ENCODE measurements at places on chromosomes 5 and 9.

DNA sequence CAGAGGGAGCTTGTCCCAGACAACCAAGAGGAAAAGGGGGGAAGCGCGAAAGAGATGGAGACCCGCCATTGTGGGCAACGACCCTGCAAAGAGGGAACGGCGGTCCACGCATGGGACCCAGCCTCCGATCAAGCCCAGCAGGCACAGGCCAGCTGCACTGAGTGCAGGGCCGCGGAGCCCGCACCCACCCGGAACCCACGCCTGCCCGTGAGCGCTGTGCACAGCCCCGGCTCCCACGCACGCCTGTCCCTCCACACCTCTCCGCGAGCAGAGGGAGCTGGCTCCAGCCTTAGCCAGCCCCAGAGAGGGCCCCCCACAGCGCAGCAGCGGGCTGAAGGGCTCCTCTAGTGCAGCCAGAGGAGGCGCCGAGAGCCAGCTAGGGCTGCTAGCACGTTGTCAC lies 416.5 kb downstream of the DMRTA1 start:
- no peak for DNase-seq
- no peak overlapping the region for H3K4me3 ChIP-seq
- H3K27me3 ChIP-seq, result no peaks in the 10 kb centered on the region

GRCh38 chr5:139046551-139046950 lies 151.6 kb downstream of the SIL1 start:
- no peaks in the 10 kb centered on the region for H3K36me3 ChIP-seq
- no peak for DNase-seq
- H3K27ac ChIP-seq, result no peak overlapping the region
- H3K4me3 ChIP-seq, result no peak overlapping the region
- no peaks in the 10 kb centered on the region for H3K27me3 ChIP-seq

- H3K27me3 ChIP-seq, result no peaks in the 10 kb centered on the region
- no peaks in the 10 kb centered on the region for H3K36me3 ChIP-seq
- no peaks in the 10 kb centered on the region for H3K4me1 ChIP-seq
- no peak overlapping the region for H3K27ac ChIP-seq
Observed at GRCh38 chr5:135356522-135357318, 42.3 kb downstream of the MACROH2A1 start.

DNA sequence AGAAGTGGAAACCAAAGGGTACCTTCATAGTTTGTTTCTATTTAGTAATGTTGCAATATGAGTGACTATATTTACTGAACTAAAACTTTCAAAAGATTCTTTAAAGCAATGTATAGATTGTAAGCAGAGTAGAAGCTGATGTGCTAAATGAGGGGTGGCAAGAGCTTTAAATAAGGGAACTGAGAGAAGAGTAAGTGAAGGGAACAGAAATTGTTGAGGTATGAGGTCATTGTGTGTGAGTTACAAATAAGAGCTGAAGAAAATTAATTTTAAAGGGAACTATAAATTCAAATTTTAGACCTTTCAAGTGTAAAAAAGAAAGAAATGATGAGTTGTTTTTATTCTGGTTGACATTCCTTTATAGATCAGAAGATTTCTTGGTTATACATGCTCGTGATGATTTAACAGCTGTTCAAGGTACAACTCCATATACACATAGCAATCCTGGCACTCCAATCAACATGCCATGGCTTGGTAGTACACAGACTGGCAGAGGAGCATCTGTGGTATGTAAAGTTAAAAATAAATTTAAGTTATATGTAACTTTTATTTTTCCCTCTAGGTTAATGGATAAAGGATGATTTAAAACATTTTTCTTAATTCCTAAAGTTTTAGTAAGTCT lies 135.1 kb upstream of the TNFAIP8 start:
- H3K4me3 ChIP-seq, result no peak overlapping the region
- H3K27ac ChIP-seq, result no peak overlapping the region
- DNase-seq, result no peak
- peaks cover 3% of the 10 kb centered on the region for H3K36me3 ChIP-seq
- no peaks in the 10 kb centered on the region for H3K4me1 ChIP-seq

DNA sequence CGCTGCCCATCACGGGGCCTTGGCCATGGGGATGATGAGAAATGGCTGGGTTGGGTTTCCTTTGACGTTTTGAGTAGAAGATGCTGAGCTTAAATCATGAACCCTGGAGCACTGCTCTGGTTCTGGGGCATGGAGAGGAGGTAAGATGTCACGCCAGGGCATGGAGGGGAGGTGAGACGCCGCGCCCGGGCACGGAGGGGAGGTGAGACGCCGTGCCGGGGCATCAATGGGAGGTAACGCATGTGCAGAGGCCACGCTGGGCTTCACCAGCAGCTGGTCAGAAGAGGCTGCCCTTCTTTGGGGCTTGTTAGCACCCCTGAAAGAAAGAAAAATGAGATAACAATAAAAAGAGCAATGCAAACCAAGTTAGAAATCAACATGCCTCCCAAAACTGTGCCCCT lies 322.5 kb upstream of the IRX4 start:
- no peaks in the 10 kb centered on the region for H3K27me3 ChIP-seq
- peaks cover 23% of the 10 kb centered on the region for H3K4me1 ChIP-seq
- no peak overlapping the region for H3K27ac ChIP-seq
- H3K4me3 ChIP-seq, result no peak overlapping the region

- DNase-seq, result no peak
- H3K4me1 ChIP-seq, result no peaks in the 10 kb centered on the region
- no peaks in the 10 kb centered on the region for H3K36me3 ChIP-seq
- no peaks in the 10 kb centered on the region for H3K27me3 ChIP-seq
Observed at GRCh38 chr9:79215821-79216220, 355.9 kb upstream of the TLE4 start.

DNA sequence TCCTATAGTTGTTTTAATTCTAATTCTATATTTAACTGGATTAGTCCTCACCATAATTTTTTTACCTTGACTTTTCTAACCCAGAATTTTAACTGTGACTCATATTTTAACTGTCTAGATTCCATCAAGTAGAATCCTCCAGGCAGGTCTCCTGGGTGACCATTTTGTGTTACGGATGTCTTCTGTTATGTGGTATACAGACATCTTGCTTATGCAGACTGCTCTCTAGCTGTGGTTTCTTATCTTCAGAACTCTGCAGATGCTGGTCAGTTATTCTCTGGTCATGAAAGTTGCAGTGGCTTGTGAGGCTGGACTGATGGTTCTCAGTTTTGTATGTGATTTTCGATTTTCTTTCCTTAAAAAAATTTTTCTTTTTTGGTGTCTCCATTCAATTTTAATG lies 139.4 kb downstream of the ATG10 start:
- no peak overlapping the region for H3K27ac ChIP-seq
- no peak for DNase-seq

DNA sequence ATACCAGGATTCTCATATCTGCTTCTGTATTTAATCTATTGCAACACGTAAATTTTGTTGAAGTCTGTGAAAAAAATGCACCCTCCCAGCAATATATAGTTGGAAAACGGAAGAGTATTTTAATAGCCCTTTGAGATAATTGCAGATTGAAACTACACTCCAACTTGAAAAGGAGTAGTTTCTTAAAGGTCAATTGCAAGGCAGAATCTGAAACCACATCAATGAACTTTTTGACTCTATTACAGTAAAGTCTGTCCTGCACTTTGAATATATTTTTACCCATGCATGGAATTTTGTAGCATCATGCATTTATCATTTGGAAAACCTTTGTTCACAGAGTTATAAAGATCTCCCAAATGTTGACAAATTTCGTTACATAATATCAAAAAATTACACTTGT lies 311.6 kb upstream of the NREP start:
- H3K27ac ChIP-seq, result no peak overlapping the region
- no peaks in the 10 kb centered on the region for H3K27me3 ChIP-seq
- peaks cover 7% of the 10 kb centered on the region for H3K4me1 ChIP-seq
- no peak for DNase-seq

- no peak overlapping the region for H3K4me3 ChIP-seq
- H3K27me3 ChIP-seq, result no peaks in the 10 kb centered on the region
- no peaks in the 10 kb centered on the region for H3K36me3 ChIP-seq
- no peak for DNase-seq
- no peak overlapping the region for H3K27ac ChIP-seq
Observed at GRCh38 chr9:125493384-125493783, 213.6 kb downstream of the MAPKAP1 start.

DNA sequence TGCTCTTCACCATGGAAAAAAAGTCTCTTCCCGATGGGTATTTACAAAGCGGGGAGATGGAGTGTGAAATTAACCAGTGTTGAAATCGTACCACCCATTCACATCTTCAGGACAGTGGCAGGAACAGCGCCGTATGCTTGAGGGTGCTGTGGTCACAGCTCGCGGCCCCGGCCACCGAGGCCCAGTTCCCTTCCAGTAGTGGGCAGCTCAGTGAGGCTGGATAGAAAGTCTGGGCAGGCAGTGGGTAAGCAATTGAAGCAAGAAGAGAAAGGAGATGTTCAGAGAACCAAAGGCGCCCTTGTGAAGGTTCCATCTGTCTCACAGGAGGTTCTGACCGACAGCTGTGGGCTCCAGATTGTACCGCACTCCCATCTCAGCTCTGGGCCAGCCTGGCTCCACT lies 59.1 kb downstream of the SECISBP2 start:
- peaks cover 43% of the 10 kb centered on the region for H3K36me3 ChIP-seq
- H3K27me3 ChIP-seq, result no peaks in the 10 kb centered on the region
- H3K4me3 ChIP-seq, result no peak overlapping the region
- peaks cover 6% of the 10 kb centered on the region for H3K4me1 ChIP-seq

DNA sequence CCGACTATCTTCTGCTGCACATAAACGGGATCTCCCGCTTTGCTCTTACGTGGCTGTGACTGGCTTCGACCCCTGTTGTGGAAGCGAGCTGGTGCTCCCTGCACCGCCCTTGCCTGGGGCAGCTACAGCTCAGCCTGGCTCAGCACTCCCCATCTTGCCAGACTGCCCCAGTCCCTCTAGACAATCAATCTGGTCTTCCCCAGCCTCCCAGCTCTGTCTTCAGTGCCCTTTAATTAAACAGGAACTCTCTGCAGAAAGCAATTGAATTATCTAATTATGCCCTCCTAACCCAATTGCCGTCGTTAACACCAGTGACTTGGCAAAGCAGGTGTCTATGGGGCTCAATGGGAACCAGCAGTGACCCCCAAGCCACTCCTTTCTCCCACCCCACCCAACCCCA lies 18.9 kb upstream of the NTNG2 start:
- H3K27ac ChIP-seq, result no peak overlapping the region
- no peaks in the 10 kb centered on the region for H3K36me3 ChIP-seq
- no peak for DNase-seq
- no peak overlapping the region for H3K4me3 ChIP-seq
- peaks cover 29% of the 10 kb centered on the region for H3K4me1 ChIP-seq

GRCh38 chr5:159414021-159414420 lies 83.7 kb upstream of the IL12B start:
- no peak overlapping the region for H3K27ac ChIP-seq
- DNase-seq, result no peak
- H3K4me3 ChIP-seq, result no peak overlapping the region
- H3K36me3 ChIP-seq, result no peaks in the 10 kb centered on the region
